ENCODE measurements at places on chromosomes 16 and 17.

DNA sequence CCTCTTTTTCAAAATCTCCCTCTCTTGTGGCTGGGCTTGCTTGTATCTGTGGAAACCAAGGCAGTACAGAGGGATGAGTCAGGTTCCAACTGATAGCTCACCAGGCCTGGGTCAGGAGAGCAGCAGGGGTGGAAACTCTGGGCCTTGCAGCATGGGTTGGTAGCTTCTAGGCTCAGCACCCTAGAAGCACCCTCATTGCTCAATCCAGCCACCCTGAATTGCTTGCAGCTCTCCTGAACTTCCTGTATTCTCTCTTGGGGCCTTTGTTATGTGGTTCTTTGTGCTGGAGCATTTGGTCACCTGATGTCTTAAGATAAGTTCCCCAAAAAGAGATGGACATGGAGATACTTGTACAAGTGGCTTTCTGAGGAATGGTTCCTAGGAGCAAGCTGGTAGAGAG lies 169.4 kb downstream of the IRX5 start:
- no peak for DNase-seq

- no peak for DNase-seq
These were observed 4.4 kb upstream of the FOXJ1 start for GRCh38 chr17:76145231-76146052.

GRCh38 chr16:86558355-86559193 lies 3.5 kb upstream of the MTHFSD start:
- no peak for DNase-seq

DNA sequence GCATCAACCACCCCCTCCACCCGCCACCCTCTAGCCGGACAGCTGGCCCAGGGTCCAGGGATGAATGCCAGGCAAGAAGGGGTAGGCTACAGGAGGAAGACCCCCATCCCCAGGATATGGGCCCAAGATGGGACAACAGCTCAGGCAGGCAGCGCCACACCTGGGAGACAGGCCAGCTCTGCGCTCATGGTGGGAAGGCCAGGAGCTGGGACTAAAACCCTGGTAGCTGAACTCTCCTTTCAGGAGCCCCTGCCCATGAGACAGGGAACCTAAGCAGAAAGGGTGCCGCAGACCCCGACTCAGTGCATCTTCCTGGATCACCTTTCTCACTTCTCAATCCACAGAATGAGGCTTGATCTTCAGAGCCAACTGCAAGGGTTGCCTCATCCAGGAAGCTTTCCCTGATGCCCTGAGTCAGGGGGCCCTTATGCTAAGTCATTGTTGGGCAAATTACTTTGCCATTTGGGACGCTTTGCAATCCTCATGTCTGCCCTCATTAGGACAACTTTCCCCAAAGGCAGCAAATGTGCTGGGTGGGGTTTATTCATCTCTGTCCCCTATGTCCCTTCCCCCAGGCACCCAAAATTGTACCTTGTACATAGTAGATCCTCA lies 9.0 kb downstream of the ZDHHC1 start:
- DNase-seq: no peak

DNA sequence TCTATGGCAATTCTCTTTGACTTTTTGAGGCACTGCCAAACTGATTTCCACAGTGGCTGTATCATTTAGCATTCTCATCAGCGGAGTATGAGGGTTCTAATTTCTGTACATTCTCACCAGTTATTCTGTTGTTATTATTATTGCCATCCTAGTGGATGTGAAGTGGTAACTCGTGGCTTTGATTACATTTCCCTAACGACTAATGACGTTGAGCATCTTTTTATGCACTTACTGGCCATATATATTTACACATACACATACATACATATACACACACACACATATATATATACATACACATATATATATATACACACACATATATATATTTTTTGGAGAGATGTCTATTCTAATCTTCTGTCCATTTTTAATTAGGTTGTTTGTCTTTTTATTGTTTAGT lies 3.7 kb upstream of the MLYCD start:
- DNase-seq: no peak

- peak; percentile 66 for DNase-seq
These were observed 4.0 kb upstream of the ZC3H18 start for GRCh38 chr16:88566158-88566557.

DNA sequence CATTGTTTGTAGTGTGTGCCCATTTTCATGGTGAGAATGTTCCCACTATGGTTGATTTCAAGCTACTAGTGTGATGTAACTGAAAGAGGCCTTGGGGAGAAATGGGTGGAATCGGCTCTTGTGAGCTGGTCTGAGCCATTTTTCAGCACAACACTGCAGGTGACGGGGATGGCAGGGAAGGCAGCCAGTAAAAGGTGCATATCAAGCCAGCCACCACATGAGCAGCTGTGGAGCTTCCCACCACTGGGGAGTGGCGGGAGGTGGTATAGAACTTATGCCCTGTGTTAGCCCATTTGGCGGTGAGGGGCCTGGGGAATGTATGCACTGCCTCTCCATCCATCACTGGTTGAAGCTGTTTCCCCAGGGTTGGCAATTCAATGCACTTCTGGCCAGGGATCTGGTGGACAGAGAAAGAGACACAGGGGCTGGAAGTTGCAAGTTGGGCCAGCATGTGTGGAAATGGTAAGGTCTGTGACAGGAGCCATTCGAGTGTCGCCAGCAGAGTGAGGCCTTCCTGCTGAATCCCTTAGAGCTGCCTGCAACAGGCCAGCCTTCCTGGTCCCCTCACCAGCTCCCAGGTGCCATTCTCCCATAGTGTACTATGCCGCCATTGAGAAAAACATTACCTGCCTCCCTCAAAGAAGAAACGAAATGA lies 31.7 kb upstream of the BRD7 start:
- DNase-seq: no peak

DNA sequence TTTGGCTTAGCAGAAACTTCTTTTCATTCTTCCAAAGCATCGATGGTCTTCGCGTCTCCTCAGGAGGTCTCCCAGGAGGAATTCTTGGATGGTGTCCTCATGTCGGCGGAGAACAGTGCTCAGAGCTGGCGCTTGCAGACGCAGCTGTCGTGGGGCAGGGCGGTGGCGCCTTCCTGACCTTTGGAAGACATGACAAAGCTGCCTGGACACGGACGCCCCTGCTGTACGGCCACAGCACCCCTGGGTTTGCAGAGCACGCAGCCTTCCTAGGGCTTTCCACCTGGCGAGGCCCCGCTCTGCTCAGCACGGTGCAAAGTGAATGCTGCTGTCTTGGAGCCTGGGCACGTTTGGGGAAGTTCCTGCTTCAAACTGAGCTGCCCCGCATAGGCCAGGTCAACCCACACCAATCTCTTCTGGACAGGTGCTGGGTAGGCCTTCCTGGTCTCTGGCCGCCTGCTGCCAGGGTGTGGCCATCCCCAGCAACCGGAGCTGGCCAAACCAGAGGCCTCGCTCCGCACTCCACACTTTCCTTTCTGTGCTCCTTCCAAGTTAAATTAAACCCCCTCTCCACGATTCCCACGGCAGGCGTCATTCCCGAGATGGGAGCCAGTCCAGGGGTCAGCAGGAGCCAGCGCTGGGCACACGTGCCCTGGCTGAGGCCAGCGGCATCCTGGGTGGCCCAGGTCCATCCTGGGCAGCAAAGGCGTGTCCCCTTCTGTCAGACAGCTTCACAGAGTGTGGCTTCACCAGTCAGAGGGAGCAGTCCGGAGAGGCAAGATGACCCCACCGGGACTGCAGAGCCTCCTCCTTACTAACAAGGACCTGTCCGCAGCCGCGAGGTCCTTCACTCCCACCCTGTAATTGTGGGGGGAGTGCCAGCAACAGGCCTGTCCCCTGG lies 15.0 kb upstream of the KREMEN2 start:
- no peak for DNase-seq

- no peak for DNase-seq
These were observed 144.3 kb downstream of the ITFG1 start for GRCh38 chr16:47316442-47317015.

DNA sequence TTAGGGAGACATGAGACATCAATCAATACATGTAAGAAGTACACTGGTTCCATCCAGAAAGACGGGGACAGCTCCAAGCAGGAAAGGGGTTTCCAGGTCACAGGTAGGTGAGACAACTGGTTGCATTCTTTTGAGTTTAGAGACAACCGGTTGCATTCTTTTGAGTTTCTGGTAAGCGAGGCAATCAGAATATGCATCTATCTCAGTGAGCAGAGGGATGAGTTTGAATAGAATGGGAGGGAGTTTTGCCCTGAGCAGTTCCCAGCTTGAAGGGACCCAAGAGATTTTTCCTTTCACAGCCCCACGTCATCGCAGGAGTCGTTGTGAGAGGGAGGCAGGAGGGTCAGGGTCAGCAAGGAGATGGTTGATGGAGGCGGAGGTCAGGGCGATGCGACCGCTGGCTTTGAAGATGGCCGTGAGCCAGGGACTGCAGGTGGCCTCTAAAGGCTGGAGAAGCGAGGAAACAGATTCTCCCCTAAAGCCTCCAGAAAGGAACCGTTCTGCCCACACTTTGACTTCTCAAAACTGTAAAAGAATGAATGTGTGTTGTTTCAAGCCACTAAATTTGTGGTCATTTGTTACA lies 36.5 kb downstream of the IRF8 start:
- DNase-seq: no peak

GRCh38 chr17:77892031-77892430 lies 66.5 kb upstream of the TNRC6C start:
- no peak for DNase-seq

DNA sequence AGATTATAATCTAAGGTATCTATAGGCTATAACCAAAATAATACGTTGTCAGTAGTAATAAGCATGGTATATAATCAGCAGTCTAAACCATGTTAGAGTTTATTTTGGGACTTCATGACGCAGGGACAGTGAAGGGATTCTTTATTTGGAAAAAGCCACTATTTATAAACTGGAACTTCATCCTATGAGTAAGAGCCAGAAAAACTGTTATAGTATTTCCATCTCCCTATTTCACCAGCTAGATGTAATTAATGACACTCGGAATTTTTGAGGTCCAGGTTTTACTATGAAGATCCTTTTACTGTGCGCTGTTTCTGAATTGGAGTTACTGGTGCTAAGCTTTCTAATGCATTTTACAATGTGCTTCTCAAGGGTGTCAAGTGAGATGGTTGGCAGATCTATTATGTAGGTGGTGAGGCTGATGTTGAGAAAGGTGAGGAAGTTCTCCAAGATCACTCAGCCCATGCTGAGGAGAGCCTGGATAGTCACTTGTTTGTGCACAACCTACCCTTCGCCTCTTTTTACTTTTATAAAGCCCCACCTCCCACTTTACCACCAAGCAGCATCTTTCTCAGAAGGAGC lies 149.3 kb downstream of the MSI2 start:
- no peak for DNase-seq

GRCh38 chr16:31460582-31461002 lies 1.3 kb downstream of the ARMC5 start:
- DNase-seq: no peak

DNA sequence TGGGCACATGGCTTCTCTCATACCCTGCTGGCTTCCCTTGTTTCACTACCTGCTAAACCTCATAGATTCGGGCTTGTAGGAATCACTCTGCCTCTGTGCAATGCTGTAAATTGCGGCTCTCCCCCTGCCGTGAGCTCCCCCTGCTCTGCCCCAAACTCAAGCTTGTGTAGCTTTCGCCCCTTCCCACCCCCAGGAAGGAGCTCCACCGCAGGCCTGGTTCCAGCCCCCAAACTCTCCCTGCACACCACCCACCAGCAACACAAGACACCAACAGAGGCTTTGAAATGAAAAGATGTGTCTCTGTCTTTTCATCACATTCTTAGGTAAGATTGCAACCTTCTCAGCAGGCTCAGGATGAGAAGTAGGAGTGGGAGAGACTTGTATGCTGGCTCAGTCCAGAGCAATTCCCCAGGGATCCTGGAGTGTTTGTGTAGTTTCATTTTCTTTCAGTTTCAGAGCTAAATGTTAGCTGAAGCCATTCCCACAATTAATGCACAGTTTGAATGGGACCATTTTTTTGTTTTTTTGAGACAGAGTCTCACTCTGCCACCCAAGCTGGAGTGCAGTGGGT lies 14.2 kb downstream of the CX3CL1 start:
- no peak for DNase-seq

DNA sequence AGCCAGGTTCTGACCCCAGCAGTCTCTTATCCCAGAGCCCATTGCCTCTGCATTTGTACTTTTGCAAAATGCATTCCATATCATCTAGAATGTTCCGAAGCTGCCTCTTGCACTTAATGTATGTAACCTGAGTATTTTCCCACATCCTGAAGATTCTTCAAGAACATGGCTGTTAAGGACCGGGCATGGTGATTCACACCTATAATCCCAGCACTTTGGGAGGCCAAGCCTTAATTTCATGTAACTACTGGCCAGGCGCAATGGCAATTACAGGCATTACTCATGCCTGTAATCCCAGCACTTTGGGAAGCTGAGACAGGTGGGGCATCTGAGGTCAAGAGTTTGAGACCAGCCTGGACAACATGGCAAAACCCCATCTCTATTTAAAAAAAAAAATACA lies 31.7 kb upstream of the GAN start:
- no peak for DNase-seq

DNA sequence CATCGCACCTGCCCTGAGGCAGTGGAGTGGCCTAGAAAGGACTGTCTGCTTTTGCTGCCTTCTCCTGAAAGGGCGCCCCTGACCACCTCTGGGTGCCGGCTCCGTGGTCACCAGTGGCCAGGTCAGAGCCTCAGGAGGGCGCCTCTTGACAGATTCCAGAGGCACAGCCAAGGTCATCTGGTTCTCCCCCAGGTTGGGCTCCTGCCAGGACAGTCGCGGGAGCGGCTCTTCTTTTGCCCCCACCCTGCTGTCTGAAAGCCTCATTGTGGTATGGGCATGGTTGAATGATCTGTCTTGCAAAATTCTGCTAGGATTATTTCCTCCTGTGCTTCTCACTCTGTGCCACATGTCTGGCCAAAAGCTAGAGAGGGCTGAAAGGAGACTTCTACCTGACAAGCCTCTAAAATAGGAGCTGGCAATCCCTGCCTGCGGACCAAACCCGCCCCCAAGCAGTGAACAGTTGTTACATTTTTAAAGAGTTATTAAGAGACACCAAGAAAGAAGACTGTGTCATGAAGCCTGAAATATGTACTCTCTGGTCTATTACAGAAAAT lies 82.8 kb downstream of the SNX29 start:
- no peak for DNase-seq

DNA sequence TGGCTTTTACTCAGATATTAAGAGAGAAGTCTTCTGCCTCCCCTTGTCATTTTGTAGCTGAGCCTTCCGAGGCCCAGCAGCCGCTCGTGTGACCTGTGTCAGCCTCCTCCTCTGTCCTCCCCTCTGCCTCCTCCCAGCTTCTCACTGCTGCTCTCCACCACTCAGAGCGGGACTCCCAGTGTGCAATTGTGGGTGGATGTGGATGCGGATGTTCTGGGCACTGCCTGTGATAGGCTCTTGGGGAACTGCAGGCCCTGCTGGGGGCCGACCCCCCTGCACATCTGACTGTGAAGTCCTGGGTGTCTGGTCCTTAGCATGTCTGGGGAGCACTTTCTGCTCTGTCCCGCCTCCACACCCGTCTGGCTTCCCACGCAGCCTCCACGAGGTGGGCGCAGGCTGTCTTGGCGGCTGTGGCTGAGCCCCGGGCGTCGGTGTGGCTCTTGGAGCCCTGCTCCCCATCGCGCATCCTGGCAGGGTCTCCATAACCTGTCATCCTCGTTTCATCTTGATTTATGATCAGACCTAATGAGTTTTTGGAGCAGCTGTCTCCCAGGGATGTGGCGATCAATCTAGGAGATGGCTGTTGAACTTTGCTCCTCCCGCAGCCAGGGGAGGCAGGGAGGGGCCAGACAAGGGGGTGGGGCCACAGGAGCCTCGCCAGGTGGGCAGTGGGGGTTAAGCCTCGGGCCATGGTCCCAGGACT lies 28.1 kb downstream of the GRIN2C start:
- DNase-seq: no peak

GRCh38 chr17:45384047-45384788 lies 48.5 kb downstream of the ARHGAP27 start:
- no peak for DNase-seq

All from stimulated activated CD8-positive, alpha-beta memory T cell treated with anti-CD3 and anti-CD28 coated beads, Interleukin-4, amount 100 ng/mL, for 24 hours (primary cell).